Forelimb muscle (tissue), 1 donor: ENCODE measurements at places on chromosomes 11 and 22. TPM values are rescaled to one million over a fixed set of nuclear protein-coding genes. Genes with fewer than 3 reads are reported as not detected.

KCNE3 gene
- polyA plus RNA-seq: 1.2 TPM

JHY gene
- polyA plus RNA-seq: 1.3 TPM

OR2AT4 gene
- polyA plus RNA-seq: 0.11 TPM

C11orf87 gene
- 0.06 TPM for polyA plus RNA-seq

GATD1 gene
- polyA plus RNA-seq: 40.5 TPM

MUC2 gene
- polyA plus RNA-seq: 0.01 TPM

CFL1 gene
- 578 TPM for polyA plus RNA-seq

BCO2 gene
- 9.0 TPM for polyA plus RNA-seq

DNA sequence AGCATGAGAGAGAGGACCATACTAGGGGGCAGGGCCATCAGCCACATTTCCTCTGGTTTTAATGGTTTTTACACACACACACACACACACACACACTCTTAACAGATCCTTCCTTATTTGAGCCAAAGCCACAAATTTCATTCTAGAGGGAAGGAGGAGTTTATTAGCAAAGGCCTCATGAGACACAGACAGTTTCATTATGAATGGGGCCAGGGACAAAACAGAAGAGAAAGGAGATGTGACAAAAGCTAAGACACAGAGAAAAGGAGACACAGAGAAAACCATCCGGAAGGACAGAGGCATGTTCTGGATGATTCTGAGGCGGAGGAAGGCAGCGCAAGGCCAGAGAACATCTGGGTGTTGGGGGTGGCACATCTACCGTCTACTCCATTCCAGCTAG lies 32.2 kb upstream of the ARFGAP3 start:
- DNase-seq: no peak

DNA sequence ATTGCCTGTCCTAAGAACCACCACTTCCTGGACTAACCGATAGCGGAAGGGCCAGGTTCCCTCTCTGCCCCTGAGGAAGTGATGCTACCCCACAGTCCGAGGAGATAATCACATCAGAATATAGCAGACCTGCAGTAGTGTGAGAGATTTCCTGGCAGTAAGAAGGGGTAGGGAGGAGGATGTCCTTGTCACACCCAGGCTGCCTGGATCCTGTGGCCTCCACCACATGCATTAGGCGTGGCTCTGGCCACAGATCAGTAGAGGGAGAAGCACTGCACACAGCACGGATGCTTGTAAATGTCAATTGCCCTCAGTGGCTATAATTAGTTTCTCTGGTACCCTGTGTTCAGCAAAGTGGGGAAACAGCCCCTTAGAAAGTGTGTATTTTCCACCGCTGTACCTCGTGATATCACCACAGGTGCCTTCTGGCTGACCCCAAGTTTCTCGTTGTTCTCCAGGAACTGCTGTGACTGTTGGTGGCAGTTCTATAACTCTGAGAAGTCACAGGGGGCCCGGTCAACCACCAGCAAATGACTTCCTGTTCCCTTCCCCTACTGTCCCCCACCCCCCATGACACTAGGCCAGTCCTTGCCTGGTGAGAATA lies 61.8 kb downstream of the UBASH3B start:
- DNase-seq: no peak

- no peak for DNase-seq
These were observed 30.6 kb upstream of the GAL start for GRCh38 chr11:68653486-68654430.

DNA sequence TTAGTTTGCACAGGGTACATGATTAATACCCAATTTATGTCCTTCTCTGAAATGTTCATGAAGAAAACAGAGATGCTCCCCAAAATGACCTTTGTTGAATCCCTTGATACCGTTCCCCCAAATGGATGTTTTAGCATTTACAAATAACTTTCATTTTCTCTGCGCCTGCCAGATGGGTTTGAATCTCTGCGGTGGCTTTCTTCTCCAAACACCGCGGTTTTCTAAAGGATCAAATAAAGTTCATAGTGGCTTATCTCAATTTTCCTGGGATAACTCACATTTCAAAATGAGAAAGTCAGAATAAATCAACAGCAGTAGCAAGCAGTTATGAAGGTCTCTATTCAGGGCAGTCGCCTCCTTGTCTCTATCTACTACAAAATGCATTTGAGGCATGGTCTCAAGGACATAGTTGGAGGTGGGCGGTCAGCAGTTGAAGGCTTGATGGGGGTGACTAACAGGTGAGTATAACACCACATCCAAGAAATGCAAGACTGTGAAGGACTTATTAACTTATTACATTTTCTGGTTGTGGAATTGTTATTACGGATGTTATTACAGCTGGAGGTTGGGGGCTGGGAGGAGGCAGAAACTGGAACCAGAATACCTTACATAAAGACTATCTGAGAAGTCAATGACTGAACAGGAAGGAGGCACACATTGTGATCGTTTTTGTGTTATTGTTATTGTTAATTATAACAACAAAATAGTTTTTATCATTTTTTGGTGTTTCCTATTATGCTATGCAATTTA lies 1513.3 kb downstream of the FAM181B start:
- no peak for DNase-seq

- DNase-seq: no peak
These were observed 1.0 kb upstream of the PLAAT2 start for GRCh38 chr11:63564056-63564774.

GRCh38 chr11:66467756-66468155 lies 1.1 kb downstream of the PELI3 start:
- DNase-seq: no peak

DNA sequence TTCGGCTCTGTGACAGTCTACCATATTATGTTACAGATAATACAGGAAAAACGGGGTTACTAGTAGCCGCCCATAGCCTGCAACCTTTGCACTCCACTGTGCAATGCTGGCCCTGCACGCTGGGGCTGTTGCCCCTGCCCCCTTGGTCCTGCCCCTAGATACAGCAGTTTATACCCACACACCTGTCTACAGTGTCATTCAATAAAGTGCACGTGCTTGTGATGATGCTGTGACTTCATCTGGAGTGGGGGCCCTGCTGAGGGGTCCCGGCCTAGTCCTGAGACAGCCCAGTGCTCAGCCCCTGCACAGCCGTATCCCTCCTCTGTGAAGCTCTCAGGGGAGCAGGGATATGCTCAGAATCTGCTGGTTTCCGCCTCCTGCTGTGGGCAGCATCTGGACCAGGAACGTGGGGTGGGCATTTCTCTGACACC lies 1.2 kb downstream of the IFITM1 start:
- no peak for DNase-seq

- no peak for DNase-seq
These were observed 502.9 kb downstream of the BRD1 start for GRCh38 chr22:49324527-49325491.

DNA sequence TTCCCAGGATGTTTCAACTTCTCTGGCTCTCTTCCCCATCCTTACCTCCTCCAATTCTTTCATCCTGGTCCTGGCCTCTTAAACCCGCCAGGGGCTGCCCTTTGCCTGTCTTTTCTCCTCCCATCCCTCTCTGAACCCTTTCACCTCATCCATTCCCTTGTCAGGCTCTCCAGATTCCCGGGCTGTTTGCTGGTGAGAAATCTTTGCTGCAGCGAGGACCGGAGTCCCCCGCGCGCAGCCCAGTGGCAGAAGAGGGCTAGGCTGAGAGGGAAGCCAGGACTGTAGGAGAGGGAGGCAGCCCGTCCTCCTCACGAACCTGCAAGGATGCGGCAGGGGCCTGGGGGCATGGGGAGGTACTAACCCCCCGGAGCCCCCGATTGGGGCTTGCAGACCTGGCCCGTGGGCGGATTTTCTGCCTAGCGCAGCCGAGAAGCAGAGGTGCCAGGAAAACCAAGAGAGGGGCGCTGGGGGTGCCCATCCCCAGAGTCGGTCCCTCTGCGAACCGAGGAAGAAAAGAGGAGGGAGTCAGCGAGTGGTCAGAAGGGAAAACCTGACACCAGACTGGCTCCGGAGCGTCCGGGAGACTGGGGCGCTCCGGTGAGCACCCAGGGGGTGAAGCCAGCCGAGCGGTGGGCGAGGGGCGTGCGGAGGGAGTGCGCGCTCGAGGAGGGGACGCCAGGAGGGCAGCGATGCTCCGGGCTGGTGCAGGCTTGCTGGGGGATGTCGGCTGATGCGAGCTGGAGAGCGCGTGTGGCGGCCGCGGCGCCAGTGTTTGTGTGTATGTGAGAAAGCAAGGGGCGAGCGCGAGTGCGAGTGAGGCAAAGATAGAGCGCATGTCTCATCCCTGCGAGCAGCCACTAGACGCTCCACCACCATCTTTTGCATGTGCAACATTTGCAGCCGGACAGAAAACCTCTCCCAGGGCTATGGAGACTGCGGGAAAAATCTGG lies at the start of gene GRIA4:
GRIA4 (plus strand) TSS at position 242 of the 950 bp plus-strand sequence. CDS start 925 bp downstream, outside the sequence.
- DNase-seq: no peak

DNA sequence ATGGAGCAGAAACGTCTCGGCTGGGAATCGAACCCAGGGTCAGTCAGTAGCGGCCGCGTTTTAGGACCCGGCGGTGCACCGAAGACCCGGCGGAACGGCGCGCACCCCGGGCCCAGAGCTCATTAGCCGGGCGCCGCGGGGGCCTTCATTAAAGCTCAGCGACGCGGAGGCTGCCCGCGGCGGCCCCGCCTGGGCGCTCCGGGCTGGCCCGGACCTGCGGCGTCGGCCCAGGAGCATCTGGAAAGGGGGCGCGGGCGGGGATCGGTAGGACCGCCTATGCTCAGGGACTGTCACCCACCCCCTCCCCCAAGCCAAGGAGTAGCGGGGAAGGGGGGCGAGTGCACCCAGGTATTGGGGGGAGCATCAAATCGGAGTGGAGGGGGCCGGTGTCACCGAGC lies 52.2 kb downstream of the CYTH4 start:
- no peak for DNase-seq

DNA sequence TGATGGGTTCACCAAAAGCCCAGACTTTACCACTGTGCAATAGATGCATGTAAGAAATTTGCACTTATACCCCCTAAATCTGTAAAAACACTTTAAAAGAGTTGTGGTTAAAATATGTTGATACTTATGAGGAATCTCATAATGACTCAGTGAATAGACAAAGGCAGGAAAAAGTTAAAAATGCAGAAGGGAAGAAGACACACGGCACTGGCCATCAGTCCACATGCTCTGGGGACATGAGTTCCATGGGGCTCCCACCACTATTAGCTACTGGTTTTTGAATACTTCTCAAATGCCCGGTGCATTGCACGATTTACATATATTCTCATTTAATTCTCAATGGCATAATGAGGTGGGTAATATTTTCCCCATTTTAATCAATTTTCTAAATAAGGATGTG lies 59.3 kb upstream of the BLID start:
- no peak for DNase-seq

- no peak for DNase-seq
These were observed 10.0 kb downstream of the MAPK8IP2 start for GRCh38 chr22:50610581-50610980.

DNA sequence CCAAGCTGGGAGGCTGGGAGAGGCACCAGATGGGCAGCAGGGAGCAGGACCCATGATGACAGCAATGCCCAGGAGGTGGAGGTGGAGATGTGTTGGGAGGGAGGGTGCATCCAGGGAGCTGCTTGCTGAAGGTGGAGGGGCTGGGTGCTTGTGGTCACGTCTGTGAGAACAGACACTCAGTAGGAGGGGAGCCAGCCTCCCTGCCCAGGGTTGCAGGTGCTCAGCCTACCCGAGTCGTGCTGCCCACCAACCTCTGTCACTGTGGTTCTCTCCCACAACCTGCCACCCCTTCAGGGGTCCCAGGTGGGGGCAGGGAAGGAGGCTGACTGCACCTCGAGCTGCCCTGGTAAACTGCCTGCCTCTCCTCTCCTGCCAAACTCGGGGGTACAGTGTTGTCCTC lies 5.5 kb downstream of the PRDX5 start:
- no peak for DNase-seq

- DNase-seq: no peak
These were observed 2.9 kb upstream of the BTBD10 start for GRCh38 chr11:13465909-13466371.

GRCh38 chr11:62770778-62771143 lies 435 bp upstream of the TAF6L start:
- DNase-seq: no peak

DNA sequence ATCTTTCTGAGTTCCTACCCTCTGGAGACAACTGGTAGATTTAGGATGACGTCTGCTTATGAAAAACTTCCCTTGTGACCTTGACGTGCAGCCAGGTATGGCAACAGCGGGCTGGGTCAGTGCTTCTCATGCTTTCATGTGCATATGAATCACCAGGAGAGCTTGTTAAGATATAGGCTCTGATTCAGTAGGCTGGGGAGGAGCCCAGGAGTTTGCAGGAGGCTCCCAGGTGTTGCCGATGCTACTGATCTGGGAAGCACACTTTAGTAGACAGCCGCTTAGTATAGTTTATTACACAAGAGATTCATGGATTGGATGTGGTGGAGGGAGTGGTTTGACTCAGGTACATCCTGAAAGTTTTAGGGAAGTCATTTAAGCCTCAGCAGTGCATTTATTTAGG lies 23.8 kb downstream of the DIXDC1 start:
- no peak for DNase-seq

- DNase-seq: no peak
These were observed 77.2 kb downstream of the PISD start for GRCh38 chr22:31584804-31585160.

GRCh38 chr22:29328566-29329500 lies 13.3 kb upstream of the RASL10A start:
- no peak for DNase-seq
